GM12891 (cell line): ENCODE measurements at places on chromosomes 3 and 15.

DNA sequence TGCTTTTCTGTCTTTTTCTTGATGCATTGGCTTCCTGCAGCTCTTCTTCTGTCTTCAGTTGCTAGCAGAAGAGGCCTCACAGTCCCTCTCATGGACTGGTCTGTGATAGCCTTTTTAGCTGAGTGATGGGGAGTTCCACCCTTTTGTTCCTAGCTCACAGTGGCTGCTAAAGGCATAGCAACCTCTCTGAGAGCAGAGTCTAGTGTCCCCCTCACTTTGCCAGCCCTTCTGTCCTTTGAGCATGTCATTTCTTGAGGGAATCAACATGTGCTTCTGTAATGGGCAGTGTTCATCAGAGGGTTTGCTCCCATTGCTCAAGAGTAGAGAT is 44.4 kb downstream of the GAP43 start:
- DNase-seq = no peak

- DNase-seq = no peak
Observed at GRCh38 chr15:70121624-70122302, 24.0 kb upstream of the TLE3 start.

GRCh38 chr3:122322095-122323075 is 2.7 kb upstream of the CSTA start:
- no peak for DNase-seq

GRCh38 chr3:98326105-98326893 is 27.4 kb upstream of the OR5K4 start:
- no peak for DNase-seq

GRCh38 chr3:167941234-167941995 is 154.3 kb downstream of the GOLIM4 start:
- DNase-seq = no peak

GRCh38 chr3:132445817-132446216 is 28.5 kb downstream of the DNAJC13 start:
- no peak for DNase-seq

- no peak for DNase-seq
Observed at GRCh38 chr3:188949996-188950395, 221.8 kb upstream of the TPRG1 start.

DNA sequence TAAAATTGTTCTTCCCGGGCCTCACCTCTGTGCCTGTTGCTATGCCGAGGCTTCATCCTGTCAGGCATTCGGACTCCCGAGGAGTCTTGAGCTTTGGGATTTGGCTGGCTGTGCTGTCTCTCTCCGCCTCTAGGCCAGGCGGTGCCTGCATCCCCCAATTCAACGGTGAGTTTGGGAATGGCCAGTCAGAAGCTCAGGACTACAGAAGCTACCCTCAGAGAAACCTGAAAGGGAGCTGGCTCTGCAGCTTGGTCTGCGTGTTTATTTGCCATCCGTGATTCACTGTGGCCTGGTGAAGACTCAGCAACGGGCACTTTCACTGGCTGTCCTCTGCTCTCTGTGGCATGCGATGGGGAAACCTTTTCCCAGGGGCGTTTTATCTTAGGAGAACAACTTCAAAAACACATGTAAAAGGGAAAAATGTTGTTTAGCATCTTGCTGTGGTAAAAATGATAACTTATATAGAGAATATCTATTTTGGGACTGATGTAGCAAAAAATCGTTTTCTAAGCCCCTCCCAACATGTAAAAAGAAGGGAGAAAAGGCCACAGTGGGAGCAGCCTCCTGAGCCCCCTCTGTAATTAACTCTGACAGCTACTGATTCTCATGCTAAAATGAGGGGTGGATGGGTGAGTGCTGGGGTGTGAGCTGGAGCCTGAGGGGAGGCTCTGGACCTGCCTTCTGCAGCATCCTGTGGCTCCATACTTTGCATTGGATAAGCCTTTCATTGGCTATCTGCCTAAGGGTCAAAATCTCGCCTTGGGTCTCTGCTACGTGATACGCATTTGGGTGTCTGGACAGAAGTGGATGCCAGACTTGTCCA is 103.4 kb upstream of the KLHL25 start:
- no peak for DNase-seq
